ENCODE measurements at places on chromosomes 4 and X.

GRCh38 chr4:56723201-56723605 lies 42.1 kb upstream of the HOPX start:
- no peak for DNase-seq

DNA sequence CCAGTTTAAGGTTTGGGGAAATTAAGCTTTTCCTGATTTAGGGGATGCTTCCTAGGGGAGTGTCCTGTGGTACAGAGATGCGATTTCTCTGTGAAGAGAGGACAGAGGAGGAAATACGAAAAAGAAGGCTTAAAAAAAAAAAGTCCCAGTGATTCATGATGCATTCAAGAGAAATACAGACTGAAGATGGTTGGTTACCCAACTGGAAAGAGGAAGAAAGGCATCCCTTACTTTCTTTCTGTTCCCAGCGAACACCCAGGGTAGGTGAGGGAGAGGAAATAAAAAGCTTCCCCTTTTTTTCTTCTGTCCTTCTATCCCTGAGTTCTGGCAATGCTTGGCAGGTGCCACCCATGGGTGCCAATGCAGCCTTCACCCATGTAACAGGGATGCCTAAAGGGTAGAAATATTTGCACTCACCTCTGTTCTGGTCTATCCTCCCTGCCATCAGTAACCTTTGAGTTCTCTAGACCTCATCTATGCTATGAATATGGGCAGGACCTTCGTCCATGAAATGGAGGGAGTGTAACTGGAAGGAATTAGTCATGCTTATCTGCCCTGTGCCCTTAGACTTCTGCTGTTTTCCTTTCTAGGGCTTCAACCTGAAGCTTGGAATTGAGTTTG lies 230.1 kb upstream of the GALNTL6 start:
- DNase-seq = no peak

- no peak for DNase-seq
Observed at GRCh38 chr4:139164731-139165130, 12.3 kb downstream of the ELF2 start.

DNA sequence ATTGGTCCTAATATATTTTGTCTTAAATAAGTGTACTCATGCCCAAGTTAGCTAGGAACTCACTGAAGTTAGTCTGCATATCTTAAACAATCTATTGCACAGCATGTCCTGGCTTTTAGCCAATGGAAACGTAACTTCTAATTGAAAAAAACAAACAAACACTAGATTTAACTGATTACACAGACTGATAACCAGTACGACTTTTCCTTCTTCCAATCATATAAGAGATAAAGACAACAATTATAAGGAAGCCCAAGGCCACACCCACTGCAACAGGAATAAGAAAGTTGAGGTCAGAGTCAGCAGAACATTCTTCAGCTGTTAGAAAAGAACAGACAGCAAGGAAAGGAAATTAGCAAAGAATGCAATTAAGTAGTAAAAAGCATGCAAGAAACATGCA lies 40.8 kb downstream of the LAMP2 start:
- no peak for DNase-seq

DNA sequence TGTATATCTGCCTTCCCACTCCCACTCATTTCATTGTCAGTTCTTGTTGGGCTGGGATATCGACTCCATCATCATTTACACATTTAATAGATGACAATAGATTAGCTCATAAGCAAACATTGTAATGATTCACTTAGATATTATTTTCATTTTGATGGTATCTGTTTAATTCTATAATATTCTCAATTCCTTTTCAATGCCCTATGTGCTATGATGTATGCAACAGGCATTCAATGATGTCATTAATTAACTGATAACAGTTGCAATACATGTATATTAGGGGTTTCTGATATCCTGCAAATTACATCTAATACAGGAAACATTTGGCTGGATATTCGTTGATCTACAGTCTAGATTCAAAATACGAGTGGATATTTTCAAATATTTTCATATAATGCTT lies 850.5 kb downstream of the CCSER1 start:
- DNase-seq = no peak

DNA sequence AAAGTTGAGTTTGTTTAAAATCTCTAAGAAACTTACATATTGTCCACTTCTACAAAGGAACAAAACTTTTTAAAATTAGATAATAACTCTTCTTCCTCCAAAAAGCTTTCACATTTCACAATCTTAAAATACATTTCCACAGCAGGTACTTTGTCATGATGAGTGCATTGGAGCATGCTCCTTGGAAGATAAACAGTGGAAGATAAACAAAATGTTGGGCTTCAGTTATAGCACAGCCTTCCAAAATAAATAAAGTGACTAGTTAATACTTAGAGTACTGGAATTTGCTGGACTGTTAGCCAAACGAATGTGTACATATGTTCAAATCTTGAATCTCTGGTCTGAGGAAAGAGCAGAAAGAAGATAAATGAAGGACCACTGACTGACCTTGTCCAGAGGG lies 54.9 kb upstream of the PDE5A start:
- DNase-seq = no peak

DNA sequence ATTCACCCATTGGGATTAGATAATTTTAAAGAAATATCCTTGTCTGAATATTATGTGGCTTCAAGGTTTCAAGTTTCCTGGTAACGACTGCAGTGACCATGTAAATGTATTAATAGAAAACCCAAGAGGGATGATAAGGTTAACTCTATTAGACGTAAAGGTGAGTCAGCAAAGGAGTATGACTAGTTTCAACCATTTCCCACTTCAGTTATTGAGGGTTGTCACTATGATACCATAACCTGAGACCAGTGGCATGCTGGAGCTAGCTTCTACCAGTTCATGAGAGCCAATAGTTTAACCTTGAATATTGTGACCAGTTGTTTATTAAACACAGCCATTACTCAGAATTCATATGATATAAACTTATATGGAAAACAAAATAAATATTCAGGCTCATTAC lies 270.1 kb downstream of the TMA16 start:
- DNase-seq = no peak

DNA sequence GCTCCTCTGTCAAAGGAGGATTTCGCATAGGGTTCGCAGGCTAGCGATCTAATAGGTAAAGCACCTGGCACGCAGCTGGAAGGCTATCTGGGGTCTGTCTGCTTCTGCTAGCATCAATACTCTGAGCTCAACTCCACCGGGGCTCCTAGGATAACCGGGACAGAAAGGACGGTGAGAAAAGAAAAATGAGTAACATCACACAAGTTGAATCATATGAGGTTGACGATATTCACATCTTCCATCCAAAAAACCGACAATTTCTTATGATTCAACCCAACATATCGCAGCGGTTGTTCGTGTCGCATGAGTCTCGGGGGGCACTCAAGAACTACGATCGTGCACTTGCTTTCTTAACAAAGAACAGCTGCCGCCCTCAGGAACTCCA lies 1.8 kb downstream of the PROM1 start:
- DNase-seq = no peak

DNA sequence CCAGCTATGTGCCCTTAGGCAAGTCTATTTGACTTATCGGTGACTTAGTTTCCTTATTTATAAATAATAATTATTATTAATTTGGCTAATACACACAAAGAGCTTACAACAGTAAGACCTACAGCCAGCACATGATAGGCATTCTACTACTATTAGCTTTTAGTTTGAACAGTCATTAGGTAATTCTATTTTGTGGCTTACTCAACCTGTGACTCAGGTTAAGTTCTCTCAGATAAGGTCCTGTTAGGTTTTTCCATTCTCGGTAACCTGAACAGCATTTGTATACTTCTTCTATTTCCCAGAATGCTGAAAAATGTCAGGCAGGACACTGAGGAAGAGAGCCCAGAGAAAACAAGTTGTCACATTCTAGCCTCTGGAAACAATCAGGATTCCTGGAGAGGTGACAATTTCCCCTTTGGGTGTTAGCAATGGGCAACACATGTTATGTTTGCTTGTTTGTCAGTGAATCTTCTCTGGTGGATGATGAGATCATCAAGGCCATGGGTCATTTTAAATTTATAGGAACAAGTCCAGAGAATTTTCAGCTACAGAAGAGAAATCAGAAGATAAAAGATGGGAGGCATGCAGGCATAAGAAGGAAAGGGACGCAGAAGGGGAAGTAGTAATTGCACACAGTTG lies 2144.7 kb downstream of the PCDH7 start:
- no peak for DNase-seq

DNA sequence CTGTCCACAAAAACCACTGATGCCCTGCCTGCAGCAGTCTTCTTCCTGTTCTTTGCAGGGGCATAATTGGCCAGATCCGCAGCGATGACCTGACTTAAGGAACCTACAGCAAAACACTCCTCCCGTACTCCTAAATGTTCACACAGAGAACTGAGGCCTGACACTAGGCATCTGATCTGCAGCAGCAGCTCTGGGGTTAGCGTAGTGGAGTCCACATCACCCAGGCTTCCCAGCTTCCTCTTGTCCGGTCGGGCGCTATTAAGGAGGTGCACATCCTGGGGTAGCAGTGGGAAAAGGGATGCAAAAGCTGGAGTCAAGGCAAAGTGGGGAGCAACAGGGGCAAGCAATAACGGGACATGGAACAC lies 758 bp downstream of the SCFD2 start:
- no peak for DNase-seq
